CD4-positive, alpha-beta T cell treated with Interleukin-6 for 4 hours (primary cell): ENCODE measurements at places on chromosomes 12 and 14.

- DNase-seq = no peak
These were observed 369.0 kb downstream of the ATP23 start for GRCh38 chr12:58310368-58310767.

DNA sequence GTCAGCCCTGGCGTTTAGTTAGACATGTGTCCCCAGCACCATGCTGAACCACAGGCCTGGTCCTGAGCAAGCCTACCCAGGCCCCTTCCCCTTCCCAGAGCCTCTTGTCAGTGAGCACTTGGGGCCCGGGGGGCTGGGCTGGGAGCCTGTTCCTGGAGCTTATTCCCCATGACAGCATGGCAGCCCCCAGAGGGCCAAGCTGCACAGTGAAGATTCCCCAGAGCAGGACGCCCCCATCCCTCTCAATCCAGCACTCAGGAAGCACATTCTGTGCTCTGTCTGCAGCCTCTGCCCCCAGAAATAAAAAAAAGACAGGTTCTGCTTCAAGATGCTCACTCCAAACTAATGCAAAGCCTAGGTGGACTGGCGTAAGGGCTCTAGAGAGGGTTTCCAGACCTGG, 117.3 kb downstream of the LGMN start:
- DNase-seq = no peak

DNA sequence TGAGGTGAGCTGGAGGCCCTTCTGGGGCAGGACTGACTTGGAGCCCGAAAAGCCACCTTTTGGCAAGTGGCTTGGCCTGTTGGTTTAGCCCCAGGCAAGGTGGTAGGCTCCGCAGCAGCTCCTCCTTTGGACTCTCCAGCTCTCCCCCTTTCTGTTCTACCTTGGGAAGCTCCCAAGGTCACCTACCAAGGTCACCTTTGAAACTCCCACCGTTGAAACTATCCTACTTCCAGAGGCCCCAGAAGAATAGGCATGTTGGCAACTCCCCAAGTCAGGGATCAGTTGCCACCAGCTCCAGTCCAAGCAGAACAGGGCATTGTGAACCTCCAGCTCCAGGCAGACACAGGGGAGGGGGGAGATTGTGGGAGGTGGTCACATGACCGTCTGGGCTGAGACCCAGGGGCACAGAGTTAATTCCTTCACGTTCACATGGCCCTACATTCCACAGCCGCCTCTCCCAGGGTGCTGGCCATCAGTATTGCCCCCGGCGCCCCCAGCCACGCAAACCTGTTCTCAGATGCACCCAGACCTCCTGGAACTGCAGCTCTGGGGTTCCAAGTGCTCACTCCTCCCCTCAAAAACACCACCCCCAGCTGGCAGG, 14.4 kb downstream of the IRF2BPL start:
- no peak for DNase-seq

- DNase-seq = no peak
These were observed 172.4 kb downstream of the TRHDE start for GRCh38 chr12:72444566-72444965.

DNA sequence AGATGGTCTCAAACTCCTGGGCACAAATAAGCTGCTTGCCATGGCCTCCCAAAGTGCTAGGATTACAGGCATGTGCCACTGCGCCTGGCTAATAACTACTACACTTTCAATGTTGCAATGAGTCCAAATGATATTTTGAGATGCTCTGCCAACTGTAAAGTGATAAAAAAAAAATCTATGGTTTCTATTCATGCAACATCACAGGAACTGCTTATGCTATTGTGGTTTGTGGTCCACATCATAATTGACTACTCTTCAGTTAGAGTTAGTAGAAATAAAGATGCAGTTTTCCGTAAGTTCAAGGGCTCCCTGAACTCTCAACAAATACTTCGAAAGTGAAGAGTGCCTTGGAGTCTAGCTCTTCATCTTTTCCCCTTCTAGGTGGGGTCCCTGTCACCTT, 239.4 kb downstream of the C12orf75 start:
- DNase-seq = no peak

DNA sequence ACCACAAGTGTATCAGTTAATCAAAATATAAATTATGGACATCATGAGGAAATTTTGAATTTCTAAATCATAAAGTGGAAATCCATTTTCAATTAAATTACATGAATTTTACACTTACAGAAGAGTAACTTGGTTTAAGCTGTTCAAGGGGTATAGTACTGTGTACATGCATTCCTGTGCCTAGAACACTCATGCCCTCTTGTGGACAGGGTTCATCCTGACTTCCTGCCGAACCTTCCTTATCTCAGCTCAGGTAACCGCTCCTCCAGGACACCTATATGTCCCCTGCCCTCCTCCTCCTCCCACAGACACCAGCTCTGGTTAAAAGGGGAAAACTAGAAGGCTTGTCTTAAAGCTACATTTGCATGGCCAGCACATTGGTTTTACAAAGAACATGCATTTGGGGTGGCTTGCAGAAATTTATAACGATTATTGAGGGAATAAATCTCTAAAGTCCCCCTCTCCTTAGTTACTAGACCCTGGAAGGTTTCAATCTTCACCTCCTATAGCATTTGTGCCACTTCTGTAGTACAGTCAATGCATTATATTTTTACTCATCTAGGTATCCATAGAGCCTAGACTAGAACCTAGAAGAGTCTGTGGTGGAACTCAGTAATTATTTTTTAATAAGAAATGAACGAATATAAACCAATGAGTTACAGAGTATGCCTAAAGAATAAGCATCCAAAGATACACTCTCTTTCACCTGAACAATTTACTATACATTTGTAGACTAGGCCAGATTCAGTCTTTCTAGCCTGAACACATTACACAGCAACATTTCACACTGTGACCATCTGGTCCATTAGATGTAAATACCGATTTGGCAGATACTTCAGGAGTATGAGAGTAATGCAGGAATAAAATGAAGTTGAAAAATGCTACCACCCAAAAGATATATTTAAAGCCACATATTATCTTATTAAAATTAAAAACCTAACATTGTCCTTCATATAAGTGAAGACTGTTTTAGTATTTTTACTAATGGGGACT, 345.6 kb downstream of the PAWR start:
- DNase-seq = no peak

GRCh38 chr14:87131879-87132278, 861.1 kb downstream of the GALC start:
- no peak for DNase-seq

DNA sequence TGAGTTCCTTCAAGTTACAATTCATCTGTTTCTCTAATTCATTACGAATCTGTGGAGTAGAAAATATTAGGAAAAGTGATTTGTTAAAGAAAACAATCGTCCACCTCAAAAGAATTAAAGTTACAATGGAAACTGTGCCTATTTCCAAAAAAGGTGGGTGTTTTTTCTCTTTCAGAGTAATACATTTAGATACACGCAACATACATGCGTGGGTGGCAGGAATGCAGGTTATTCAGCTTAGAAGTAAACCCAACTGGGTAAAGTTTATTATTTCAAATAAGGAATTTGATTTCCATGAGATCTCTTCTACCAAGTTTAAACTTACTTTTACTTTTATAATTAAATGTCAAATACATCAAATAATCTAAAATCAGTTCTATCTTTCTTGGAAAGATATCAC, 52.2 kb downstream of the SSH1 start:
- no peak for DNase-seq

DNA sequence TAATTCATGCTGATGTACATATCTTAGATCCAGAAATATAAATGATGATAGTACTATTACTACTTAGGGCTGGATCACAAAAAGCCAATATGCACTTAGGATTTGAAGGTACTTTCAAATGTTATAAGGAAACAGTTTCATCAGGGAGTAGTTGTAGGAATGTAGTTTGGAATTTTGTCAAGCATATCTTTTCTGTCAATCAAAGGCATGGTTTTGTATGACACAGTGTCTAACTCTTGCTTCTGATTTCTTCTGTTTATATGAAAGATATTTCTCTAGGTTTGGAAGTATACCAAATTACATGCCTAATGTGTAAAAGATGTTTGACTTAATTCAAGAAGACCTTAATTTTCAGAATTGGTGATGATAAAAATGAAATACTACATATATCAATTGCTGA, 135.7 kb downstream of the RAD51B start:
- DNase-seq = no peak

- DNase-seq = no peak
These were observed 61.2 kb upstream of the FAM222A start for GRCh38 chr12:109652233-109652976.

GRCh38 chr12:32183650-32184049, 77.0 kb downstream of the BICD1 start:
- DNase-seq = no peak

GRCh38 chr14:101849125-101849524, 87.6 kb downstream of the PPP2R5C start:
- DNase-seq = no peak
